ENCODE measurements at places on chromosomes 16 and 17. TPM values are rescaled to one million over a fixed set of nuclear protein-coding genes. Genes with fewer than 3 reads are reported as not detected.
A peak's percentile ranks its signal among the peaks of the same experiment; 100 is the strongest.

DNA sequence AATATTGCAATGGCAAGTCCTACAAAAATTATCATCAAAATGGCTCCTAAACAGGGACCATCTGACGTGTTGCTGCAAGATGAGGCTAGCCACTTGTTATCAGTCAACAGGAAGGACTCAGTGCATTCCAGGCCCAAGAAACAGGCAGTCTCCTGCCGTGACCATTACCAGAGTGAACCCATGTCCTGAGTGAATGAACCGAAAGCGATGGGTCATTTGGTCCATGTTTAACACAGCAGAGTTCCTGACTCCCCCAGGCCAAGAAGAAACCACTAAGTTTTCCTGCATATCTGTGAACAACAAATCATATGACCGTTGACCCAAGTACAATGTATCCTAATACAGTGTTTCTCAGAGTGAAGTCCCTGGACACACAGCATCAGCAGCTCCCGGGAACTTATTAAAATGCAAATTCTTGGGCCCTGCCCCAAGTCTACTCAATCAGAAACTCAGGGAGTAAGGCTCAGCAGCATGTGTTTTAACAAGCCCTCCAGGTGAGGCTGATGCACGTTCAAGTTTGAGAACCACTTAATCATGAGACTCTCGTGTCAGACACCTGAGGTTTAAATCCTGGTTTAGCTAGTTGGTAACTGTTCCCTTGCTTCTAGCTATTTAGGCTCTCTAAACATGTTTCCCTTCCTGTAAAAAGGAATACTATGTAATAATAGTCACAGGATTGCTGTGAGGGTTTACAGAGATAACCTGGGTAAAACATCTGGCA lies 429.4 kb upstream of the MAF start:
- no peak for DNase-seq
- no peaks in the 10 kb centered on the region for H3K27me3 ChIP-seq
- no peaks in the 10 kb centered on the region for H3K4me1 ChIP-seq
- no peak overlapping the region for H3K27ac ChIP-seq
- H3K4me3 ChIP-seq: no peak overlapping the region

DNA sequence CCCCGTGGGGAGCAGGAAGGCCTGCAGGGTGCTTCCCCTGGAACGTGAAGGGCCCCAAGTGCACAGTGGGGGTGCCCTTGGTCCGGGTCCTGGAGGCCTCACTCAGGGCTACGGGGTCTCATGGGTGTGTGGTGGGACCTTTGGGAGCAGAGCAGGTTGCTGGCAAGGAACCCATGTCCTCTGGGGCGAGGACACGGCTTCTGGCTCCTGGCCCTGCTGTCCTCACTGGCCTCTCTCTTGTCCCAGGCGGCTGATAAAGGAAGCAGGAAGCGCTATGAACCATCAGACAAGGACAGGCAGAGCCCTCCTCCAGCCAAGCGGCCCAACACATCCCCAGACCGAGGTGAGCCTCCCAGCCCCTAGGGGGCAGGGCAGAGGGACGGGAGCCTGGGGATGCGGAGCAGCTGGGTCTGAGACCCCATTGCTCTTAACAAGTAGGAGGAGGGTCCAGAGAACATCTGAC lies 9.8 kb upstream of the IL17C start:
- no peaks in the 10 kb centered on the region for H3K27me3 ChIP-seq
- no peak for DNase-seq
- H3K36me3 ChIP-seq: peaks cover 74% of the 10 kb centered on the region
- peak overlapping the region; percentile 53 for H3K27ac ChIP-seq
- no peaks in the 10 kb centered on the region for H3K4me1 ChIP-seq

DNA sequence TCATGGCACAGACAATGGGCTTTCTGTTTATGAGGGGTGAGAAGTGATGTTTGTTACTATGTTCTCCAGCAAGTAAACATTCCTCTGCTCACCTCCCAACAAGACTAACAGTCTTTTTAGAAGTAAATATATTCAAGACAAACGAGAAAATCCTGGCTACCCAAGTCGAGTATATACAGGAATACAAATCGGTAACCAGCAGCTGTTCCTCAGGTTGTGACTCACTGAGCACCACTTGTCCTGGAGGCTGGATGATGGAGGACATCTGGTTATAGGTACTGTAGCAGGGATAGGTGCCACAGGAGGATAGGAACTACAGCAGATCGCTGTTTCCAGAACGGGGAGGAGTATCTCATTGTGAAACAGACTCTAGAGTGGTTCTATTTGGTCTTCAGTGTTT lies 5.3 kb upstream of the RPL27 start:
- no peaks in the 10 kb centered on the region for H3K27me3 ChIP-seq
- no peak overlapping the region for H3K27ac ChIP-seq
- H3K4me1 ChIP-seq: no peaks in the 10 kb centered on the region
- no peak for DNase-seq
- H3K4me3 ChIP-seq: no peak overlapping the region
- peaks cover 44% of the 10 kb centered on the region for H3K36me3 ChIP-seq

GRCh38 chr16:68374961-68375660 lies 64.3 kb downstream of the PRMT7 start:
- no peak overlapping the region for H3K27ac ChIP-seq
- no peaks in the 10 kb centered on the region for H3K4me1 ChIP-seq
- no peak overlapping the region for H3K4me3 ChIP-seq
- DNase-seq: no peak

- H3K4me1 ChIP-seq: peaks cover 66% of the 10 kb centered on the region
- no peak overlapping the region for H3K27ac ChIP-seq
- no peak for DNase-seq
Measured at GRCh38 chr16:85521552-85522307, 91.4 kb upstream of the GSE1 start.

- H3K36me3 ChIP-seq: no peaks in the 10 kb centered on the region
- H3K4me3 ChIP-seq: peak within 1 kb of the TSS; percentile 100
- no peak for DNase-seq
- H3K4me1 ChIP-seq: peaks cover 66% of the 10 kb centered on the region
Measured at GRCh38 chr17:7479213-7480088, at the start of gene ZBTB4. TSS of gene ZBTB4 (minus strand) at chr17:7479631. CDS start at chr17:7466801, 12,830 bp downstream.

DNA sequence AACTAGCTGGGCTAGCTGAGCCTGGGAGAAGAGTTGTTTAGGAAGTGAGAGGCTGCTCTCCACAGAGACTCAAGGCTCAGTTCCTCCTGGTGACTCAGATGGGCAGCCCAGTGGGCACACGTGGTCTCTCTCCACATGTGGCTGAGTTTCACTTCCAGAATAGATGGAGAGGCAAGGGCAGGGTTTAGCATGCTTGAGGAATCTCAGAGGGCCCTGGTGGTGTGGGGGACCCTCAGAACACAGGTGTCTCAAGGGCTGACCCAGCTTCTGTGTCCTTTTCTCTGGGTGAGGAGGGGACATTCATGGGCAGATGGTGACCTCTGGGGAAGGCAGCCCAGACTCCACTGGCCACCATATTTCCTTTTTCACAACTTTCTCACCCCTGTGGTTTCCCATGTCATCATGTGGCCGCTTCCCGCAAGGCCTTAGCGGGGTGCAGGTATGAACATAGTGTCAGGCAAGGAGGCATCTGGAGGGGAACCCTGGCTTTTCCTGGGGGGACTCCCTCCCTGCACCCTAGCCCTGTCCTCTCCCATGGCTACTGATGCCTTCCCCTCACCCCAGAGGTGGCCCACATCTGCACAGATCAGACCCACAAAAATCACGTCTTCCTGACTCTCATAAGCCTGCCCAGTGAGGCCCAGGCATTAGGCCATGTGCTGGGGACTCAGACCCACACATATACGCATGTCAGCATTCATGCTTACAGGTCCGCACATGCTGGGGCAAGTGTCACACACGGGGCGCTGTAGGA lies 3.3 kb downstream of the GRN start:
- peaks cover 32% of the 10 kb centered on the region for H3K36me3 ChIP-seq
- peak; percentile 72 for DNase-seq
- no peak overlapping the region for H3K27ac ChIP-seq
- H3K4me1 ChIP-seq: no peaks in the 10 kb centered on the region

Gene HSPB9
- total RNA-seq: not detected

GRCh38 chr17:14815079-14815478 lies 450.0 kb downstream of the PMP22 start:
- DNase-seq: no peak
- H3K36me3 ChIP-seq: no peaks in the 10 kb centered on the region
- no peak overlapping the region for H3K4me3 ChIP-seq

DNA sequence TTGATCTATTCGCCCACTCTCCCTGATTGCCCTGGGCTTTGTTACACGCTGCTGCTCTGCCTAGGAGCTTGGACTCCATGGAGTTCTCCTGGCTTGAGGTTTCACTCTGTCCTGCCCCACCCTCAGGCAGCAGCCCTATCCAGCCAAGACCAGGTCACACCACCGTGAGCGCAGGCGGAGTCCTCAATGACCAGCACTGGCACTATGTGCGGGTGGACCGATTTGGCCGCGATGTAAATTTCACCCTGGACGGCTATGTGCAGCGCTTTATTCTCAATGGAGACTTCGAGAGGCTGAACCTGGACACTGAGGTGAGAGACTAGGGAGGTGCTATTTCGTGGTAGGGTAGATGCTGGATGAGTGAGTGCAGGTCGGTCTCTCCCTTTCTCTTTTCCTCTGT lies 3.5 kb downstream of the CNTNAP1 start:
- no peaks in the 10 kb centered on the region for H3K36me3 ChIP-seq
- H3K27ac ChIP-seq: no peak overlapping the region
- H3K4me1 ChIP-seq: no peaks in the 10 kb centered on the region
- no peak overlapping the region for H3K4me3 ChIP-seq

DNA sequence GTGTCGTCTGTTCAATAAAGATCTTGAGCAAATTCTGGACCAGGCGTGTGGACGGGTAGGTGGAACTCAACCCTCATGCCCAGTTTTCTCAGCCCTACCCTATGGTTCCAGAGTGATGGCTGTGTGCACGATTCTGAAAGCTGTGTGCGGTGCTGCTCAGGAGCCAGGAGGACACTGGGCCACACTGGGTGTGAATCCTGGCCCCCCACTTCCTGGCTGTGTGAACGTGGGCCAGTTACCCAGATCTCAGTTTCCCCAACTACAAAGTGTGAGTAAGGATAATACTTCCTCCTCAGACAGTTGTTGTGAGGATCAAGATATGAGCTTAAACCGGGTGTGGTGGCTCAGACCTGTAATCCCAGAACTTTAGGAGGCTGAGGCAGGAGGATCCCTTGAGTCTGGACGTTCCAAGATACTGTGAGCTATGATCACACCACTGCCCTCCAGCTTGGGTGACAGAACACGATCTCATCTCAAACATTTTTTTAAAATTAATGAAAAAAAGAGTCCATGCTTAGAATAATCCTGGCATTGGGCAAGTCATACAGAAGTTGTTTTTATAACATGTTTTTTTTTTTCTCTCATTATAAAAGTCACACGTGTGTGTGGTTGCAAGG lies 14.7 kb upstream of the MPRIP start:
- H3K27ac ChIP-seq: no peak overlapping the region
- H3K27me3 ChIP-seq: no peaks in the 10 kb centered on the region
- peaks cover 3% of the 10 kb centered on the region for H3K4me1 ChIP-seq
- DNase-seq: no peak

DNA sequence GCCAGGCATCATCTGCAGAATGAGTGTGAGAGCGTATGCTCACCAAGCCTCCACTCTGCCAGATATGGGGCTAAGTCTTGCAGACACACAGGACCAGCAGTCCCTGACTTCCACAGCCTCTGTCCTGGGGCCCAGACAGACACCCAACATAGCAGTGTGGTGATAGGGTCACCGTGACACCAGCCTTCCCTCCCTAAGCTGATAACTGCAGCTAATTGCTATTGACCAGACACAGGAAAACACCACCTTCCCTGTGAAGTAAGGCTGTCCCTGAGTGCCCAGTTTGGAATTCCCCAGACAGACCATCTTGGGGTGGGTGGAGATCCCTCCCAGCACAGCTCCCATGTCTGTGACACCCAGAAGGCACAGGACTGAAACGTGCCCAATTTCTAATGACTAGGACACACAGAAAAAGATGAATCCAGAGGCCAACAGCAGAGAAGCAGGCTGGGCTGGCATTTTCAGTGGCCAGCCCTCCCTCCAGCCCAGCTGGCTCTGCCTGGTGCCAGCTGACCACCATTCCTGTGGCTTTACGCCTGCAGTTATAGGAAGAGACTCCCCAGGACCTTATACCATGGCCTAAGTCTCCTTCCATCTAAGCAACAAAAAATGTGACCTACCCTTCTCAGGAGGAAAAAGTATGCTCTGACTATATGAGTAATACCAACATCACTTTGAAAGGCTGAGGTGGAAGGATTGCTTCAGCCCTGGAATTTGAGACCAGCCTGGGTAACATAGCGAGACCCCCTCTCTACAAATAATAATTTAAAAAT lies 30.3 kb downstream of the ATPAF2 start:
- H3K27ac ChIP-seq: peak overlapping the region; percentile 50
- no peak for DNase-seq
- H3K4me3 ChIP-seq: no peak overlapping the region
- no peaks in the 10 kb centered on the region for H3K27me3 ChIP-seq

DNA sequence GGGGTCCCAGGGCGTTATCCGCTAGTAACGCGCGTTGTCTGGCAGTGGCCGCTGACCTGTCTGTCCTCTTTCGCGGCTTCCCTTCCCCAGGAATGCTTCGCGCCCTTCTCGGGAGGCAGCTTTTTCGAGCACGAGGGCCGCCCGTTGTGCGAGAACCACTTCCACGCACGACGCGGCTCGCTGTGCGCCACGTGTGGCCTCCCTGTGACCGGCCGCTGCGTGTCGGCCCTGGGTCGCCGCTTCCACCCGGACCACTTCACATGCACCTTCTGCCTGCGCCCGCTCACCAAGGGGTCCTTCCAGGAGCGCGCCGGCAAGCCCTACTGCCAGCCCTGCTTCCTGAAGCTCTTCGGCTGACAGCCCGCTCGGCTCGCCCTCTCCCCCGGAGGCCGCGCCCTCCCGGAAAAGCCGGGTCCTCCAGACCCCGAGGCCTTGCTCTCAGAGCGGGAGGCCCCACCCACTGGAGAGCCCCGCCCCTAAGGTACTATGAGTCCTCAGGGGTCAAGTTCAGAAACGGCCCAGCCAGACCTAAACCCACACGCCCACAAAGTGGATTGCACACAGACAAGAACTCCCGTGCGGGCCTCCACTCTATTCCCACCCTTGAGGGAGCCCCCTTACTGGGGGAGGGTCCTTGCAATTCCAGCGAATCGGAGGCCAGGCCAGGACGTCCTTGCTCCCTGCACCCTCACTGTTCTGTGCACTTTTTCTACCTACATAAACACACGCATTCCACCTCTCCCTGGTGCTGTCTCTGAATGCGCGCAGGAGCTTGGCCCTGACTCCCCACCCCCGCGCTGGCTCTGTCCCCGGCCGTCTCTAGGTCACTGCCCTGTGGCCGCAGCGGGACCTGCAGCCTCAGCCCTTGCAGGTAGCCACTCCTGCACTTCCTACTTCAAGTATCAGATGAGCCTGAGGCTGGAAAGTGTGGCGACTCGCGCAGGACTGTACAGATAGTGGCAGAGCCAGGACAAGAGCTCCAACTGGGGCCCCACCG lies 5.4 kb upstream of the SLC5A2 start:
- H3K4me3 ChIP-seq: no peak overlapping the region
- no peak for DNase-seq
- H3K36me3 ChIP-seq: peaks cover 52% of the 10 kb centered on the region
- H3K27ac ChIP-seq: no peak overlapping the region

GRCh38 chr16:68274441-68274840 lies 10.1 kb downstream of the SLC7A6 start:
- peaks cover 55% of the 10 kb centered on the region for H3K4me1 ChIP-seq
- no peak for DNase-seq
- peaks cover 38% of the 10 kb centered on the region for H3K36me3 ChIP-seq
- H3K4me3 ChIP-seq: no peak overlapping the region

- DNase-seq: peak; percentile 5
- H3K27me3 ChIP-seq: no peaks in the 10 kb centered on the region
Measured at GRCh38 chr16:24069036-24069590, 187.0 kb upstream of the CACNG3 start.

Gene PKMYT1
- 0.52 TPM for total RNA-seq

GRCh38 chr17:79341222-79341780 lies 266.7 kb downstream of the ENGASE start:
- no peaks in the 10 kb centered on the region for H3K27me3 ChIP-seq
- no peak for DNase-seq
- no peaks in the 10 kb centered on the region for H3K4me1 ChIP-seq
- H3K36me3 ChIP-seq: no peaks in the 10 kb centered on the region
- no peak overlapping the region for H3K4me3 ChIP-seq

Gene PDIA2
- 5.4 TPM for total RNA-seq
